ENCODE measurements at places on chromosomes 13 and 19.

DNA sequence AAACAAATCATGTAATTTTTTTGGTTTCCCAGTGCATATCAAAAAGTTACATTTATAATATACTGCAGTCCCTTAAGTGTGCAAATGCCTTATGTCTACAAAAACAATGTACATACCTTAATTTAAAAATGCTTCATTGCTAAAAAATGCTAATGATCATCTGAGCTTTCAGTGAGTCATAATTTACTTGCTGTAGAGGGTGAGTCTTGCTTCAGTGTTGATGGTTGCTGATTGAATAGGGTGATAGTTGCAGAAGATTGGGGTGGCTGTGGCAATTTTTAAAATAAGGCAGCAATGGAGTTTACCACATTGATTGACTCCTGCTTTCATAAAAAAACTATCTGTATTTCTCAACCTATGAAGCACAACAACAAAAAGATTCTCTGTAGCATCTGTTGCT, 613.9 kb downstream of the TBC1D4 start:
- no peak for DNase-seq

DNA sequence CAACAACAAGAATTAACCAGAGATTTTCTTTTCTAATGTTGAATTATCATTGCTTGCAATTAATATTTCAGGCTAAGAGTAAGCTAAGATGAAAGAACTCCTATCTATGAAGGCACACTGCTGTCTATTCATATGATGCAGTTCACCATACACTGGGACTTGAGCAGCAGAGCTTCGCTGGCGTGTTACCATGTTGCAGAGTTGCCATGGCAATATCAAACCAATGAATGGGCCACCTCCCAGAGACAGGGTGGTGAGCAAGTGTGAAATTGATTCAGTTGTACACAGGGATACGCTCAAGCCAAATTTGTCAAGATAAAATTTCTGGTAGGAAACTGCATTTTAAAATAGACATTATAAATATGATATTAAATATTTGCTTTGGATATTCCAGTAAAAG, 69.3 kb upstream of the MYO16 start:
- DNase-seq = no peak

GRCh38 chr19:32977280-32977679, 5.2 kb downstream of the FAAP24 start:
- no peak for DNase-seq

- no peak for DNase-seq
These were observed 5.5 kb downstream of the RPL28 start for GRCh38 chr19:55391191-55391670.

DNA sequence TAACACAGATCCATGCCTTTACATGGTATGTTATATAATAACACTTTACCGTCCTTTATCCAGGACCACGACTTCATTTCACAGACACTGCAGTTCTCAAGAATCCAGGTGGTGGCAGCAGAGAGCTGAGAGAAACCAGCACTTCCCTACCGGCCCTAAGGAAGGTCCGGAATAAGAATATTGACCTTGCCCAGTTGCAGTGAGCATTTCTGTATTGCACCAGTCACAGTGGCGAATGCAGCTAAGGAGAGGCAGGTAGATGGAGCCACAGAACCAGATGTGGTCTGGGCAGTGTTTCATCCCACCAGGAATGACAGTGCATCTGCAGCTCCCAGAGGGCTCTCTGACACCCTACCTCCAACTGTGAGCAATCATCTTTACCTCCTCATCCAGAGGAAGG, 44.6 kb downstream of the ZNF787 start:
- peak; percentile 32 for DNase-seq

Measured in stimulated activated naive CD8-positive, alpha-beta T cell treated with anti-CD3 and anti-CD28 coated beads, Interleukin-15, amount 100 ng/mL, for 72 hours (primary cell).